ENCODE measurements at places on chromosomes 16 and 17. TPM values are rescaled to one million over a fixed set of nuclear protein-coding genes. Genes with fewer than 3 reads are reported as not detected.

CDH5 gene
- total RNA-seq, result 0.06 TPM

USP22 gene
- 116 TPM for total RNA-seq

DNA sequence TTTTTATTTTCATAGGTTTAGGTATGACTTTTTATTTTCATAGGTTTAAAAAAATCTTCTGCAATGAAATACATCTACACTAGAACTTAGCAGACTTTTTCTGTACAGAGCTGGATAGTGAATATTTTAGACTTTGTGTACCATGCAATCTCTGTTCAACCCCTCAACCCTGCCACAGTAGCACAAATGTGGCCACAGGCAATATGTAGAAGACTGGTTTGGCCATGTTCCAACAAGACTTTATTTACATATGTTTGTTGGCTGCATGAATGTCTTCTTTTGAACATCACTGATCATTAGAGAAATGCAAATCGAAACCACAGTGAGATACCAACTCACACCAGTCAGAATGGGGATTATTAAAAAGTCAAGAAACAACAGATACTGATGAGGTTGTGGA, 229.2 kb downstream of the SHISA9 start:
- DNase-seq, result no peak

ITGAL gene
- not detected for total RNA-seq

CCT6B gene
- total RNA-seq, result 2.1 TPM

EVI2B gene
- total RNA-seq, result not detected

RPGRIP1L gene
- 5.3 TPM for total RNA-seq

Measured in Daoy (cell line).